ENCODE measurements at places on chromosomes 2 and 18.

DNA sequence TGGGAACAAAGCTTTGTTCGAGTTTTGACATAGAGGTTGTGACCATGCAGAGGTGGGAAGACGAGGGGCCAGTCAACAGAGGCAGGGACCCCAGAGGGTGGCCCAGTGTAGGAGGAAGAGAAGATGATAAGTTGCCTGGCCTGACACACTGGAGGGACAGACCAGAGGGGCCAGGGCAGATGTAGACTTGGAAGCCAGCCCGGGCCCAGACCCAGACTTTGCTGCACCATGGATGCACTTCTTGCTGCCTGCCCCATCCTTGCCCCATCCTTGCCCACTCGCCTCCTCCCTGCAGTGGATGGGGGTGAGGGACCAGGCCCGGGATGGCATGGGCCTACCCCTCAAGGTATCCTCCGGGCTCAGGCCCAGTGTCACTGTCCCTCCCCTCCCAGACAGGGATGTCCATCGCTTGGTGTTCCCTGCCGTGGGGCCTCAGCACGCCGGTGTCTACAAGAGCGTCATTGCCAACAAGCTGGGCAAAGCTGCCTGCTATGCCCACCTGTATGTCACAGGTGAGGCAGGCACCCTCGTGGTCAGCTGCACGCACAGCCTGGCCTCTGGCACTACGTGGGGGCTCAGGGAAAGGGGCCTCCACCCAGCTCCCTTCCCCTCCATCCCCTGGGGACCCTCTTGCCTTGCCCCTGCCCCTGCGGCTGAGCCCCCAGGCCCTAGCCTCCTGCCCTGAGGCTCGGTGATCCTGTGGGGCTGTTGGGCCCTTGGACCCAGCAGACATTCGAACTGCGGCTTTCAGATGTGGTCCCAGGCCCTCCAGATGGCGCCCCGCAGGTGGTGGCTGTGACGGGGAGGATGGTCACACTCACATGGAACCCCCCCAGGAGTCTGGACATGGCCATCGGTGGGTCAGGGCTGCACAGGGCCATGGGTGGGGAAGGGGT is 27.0 kb upstream of the GMPPA start:
- DNase-seq, result no peak

- DNase-seq, result peak; percentile 24
These were observed at the start of gene PRKCE for GRCh38 chr2:45651415-45652089. Gene PRKCE (plus strand): TSS chr2:45651675.

DNA sequence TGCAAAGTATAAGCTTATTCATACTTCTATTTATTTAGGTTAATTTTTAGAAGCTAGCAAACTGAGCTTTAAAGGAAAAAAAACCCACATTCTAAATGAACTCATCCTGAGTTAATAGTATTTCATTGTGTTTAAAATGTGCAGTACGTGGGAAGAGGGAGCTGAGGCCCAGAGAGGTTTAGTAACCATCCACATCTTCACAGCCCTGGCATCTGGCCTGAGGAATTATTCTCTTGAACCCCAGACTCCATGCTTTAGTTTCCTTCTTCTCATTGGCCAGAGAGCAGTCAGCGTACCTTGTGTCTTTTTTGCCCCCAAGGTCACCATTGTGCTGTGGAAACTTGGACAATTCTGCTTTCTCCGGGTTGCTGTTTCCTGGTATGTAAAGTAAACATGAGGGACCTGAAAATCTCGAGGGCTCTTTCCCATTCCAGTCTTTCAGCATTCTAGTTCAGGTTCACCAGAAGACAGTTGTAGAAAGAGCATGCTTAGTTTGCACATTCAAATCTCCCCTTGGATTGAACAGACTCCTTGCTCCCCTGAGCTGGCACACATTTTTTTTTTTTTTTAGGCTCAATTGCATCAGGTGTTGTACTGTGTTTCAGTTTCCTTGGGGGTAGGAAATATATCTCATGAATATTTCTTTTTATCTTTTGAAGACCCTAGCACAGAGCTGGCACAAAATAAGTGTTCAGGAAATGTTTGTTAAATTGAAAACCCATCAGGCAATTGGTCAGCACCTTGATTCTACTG is 81.4 kb downstream of the MYCN start:
- DNase-seq, result no peak

DNA sequence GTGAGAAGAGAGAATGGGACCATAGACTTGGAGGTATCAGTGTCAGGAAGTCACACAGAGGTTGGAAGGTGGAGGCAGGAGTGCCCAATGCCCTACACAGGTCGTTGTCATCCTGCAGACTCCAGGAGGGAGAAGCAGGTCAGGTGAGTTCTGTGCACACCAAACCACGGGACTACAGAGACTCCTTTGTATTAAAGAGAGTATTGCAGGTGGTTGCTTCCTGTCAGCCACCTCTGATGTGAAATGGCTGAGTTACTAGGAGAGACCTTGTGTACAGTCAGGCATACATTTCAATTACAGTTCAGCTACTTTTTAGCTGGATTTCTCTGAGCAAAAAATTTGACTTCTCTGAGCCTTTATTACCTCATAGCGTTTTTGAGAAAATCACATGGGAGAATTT is 51.6 kb downstream of the SPP2 start:
- DNase-seq, result no peak

DNA sequence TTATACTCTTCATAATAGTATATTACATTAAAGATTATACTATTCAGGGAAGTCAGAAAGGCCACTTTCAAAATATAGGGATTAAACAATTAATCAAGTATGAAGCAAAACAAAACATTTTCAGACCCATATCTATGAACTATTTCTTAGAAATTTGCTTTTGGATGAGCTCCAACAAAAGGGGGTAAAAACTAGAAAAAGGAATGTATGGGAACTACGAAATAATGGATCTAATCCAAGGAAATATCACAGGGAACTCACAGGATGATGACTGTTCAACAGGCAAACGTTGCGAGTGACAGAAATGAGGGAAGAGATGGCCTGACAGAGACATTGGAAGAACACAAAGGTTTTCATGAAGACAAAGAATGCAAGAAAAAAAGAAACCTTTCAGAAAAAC is 27.9 kb downstream of the G6PC2 start:
- DNase-seq, result no peak

DNA sequence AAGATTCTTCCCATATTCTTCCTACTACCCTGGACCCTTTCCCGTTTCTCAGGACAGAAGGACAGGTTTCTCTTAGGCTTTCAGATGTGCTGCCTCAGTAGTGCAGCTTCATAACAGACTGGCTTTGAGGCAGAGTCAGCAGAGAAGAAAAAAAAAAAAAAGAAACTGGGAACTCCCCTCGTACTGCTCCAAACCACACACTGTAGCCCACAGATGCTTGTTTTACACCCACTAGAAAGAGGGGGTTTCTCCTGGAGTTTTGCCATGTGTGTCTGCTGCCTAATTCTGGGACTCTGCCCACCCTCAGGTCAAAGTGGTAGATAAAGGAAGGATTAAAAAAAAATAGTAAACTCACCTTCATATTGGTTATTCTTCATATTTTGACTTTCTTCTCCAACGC is 95.9 kb downstream of the NCOA1 start:
- DNase-seq, result peak; percentile 13

- DNase-seq, result no peak
These were observed 102.4 kb downstream of the GALNT3 start for GRCh38 chr2:165691615-165692014.

- no peak for DNase-seq
These were observed 574.8 kb downstream of the LRP1B start for GRCh38 chr2:141555876-141556470.

GRCh38 chr2:207073801-207074678 is 91.7 kb downstream of the KLF7 start:
- DNase-seq, result peak; percentile 10

DNA sequence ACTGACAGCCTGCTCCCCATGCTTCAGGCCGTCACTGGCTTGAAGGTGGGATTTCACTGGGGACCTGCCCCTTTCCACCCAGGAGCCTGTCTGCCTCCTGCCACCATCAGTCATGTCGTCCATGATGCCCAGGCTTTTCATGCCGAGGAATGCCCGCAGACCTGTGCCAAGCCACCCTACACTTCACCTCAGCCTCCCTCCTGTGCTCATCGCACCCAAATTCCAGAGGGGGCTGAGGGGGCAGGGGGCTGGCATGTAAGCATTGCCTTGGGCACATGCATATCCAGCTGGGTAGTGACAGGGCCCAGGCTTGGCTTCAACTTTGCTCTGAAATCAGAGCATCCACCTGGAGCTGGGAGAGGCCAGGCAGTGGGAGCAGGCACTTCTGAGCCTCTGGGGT is 20.9 kb upstream of the RPRM start:
- DNase-seq, result no peak

DNA sequence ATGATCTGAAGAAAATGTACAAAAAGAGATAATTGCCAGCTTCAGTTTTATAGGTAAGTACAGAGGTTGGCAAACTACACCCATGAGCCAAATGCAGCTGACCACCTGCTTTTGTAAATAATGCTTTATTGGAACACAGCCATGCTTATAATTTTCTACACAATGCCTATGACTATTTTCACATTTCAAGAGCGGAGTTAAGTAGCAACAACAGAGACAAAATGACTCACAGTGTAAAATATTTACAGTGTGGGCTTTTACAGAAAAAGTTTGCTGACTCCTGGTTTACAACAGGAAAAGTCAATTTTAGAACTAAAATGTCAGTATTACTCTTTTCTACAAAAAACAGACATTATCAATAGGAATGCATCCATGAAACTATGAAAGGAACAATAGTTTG is 26.0 kb downstream of the CWC22 start:
- DNase-seq, result no peak

DNA sequence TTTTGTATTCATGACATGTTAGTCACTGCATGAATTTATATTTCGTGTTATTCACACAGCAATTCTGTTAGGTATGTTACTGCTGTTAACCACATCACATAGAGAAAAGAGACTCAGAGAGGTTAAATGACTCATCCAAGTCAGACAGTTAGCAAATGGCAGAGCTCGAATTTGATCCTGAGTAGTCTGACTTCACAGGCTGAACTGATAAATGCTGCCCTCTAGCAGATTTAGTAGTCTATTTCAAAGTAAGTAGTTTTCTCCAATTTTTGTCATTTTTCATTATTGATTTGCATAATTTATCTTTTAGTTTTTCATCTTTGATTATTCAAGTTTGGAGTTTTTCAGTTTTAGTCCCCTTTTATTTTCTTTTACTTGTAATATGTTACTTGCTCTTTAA is 58.3 kb downstream of the WDR7 start:
- DNase-seq, result no peak

DNA sequence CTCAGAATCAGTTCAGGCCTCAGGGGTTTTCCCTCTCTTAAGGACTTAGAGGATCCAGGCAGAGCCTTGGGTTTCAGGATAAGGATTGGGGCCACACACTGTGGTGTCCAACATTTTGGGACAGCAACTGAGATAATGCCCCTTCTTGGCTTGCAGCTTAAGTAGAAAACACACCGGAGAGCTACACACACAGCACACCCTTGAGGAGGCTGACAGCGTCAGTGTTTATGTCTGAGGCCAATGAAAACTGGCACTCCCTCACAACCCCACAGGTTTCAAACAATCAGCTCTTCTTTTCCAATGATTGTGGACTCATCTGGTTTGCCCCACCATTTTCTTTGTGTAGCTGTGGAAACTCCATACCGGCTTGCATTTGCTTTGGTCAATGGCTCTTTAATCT is 257.7 kb downstream of the CDCA7 start:
- no peak for DNase-seq

DNA sequence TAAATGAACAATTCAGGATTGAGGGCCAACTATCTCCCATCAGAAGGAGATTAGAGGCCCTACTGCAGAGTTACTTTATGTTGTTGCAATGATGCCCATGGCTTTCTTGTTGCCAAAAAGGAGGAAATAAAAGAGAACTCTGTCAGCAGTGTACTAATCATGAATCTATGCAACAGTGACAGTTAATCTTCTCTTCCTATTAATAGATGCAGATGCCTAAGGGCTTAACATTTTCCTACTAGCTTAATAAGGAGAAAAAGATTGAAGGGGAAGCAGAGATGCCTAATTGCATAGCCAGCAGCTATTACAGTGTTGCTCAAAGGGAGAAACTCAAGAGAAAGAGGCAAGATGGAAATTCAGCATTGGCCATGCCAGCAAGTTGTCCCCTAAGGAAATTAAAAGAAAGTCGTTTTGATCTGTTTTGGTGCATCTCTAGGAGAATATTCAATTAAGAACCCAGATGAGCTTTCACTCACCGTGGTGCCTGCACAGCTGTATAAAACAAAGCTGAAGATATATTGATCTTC is 107.1 kb upstream of the KCNJ3 start:
- DNase-seq, result no peak

DNA sequence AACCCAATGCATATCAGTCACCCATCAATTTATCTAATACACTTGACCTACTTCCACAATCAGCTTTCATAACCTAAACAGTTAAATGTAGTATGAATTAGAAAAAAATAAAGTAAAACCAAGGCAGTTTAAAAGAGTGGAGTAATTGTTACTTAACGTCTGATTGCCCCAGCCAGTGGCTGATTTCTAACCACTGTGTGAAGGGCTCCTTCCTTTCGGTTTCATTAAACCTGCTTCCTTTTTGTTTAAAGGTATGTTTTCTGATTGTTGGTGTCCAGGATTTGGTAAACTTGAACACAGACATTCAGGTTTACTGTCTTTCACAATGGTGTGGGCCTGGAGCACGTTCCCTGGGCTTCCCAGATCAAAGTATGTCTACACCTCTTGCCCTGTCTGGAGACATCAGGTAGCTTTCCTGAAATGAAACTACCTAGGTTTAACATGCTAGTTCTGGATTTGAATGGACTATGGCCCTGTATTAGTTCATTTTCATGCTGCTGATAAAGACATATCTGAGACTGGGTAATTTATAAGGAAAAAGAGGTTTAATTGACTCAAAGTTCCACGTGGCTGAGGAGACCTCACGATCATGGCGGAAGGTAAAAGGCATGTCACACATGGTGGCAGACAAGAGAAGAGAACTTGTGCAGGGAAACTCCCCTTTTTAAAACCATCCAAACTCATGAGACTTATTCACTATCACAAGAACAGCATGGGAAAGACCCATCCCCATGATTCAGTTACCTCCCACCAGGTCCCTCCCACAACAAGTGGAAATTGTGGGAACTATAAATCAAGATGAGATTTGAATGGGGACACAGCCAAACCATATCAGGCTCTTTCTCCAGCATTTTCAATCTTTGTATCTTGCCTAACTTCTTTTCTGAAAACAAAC is 605.2 kb upstream of the ID2 start:
- DNase-seq, result no peak

DNA sequence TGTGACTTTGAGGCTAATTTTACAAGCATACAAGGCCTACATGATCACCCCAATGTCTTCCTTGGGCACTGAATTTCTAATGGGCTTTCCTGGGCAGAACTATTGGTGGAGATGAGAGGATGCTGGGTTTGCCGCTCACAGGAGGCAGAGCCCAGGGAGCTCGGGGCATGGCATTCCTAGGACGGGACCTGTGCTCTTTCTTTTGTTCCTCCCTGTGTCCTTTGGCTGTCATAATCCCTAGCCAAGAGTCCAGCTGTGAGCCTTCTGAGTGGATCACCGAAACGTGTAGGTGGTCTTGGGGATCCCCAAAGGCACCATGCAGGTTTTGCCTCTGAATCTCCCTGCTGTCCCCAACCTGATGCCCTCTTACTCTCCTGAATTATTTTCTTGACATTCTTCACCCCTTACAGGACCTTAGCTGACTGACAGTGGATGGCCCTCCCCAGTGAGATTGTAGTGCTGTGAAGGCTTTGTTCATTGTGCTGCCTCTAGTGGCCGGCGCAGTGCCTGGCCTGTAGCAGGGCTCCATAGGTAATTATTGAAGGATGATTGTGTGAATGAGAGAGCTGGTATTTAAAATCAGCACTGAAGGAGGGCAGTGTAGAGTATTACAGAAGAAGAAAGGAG is 221.9 kb downstream of the ZNF407 start:
- no peak for DNase-seq
